NCI-H82 (cell line): ENCODE measurements at places on chromosomes 6 and 20.

- DNase-seq, result no peak
These were observed 116.9 kb downstream of the TAF4 start for GRCh38 chr20:61948586-61949362.

DNA sequence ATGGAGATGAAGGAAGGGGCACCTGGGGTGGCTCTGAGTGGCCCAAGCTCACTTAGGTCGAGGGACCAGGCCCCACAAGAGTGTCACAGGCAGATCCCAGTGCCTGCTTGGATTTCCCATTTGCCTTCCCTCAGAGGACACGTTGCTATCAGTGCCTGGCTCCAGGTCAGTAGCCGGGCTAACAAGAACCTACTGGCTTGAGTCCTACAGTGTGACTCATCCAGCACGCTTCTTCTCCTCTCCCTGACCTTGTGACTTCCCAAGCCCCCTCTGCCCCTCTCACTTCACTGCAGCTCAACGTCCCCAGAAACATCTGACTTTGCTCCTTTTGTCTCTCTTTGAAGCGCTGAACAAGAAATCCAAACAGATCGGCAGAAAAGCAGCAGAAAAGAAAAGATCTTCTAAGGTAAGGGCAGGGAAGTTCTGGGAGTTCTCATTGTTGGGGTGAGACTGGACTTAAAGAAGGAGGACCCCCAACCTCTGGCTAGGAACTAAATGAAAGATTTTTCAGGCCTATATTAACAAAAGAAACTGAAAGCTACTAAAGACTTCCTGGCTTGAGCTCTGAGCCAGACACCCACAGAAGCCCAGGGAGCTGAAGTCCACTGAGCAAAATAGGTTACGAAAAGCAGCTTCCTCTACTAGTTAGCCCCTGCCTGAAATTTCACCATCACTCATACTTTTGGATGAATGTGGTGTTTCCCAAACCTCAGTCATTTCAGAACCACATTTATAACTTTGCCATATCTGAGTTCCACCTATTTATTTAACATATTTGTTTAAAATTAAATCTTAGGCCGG lies 21.5 kb downstream of the ASIP start:
- no peak for DNase-seq

- no peak for DNase-seq
These were observed 73.3 kb upstream of the CENPW start for GRCh38 chr6:126266664-126267063.

DNA sequence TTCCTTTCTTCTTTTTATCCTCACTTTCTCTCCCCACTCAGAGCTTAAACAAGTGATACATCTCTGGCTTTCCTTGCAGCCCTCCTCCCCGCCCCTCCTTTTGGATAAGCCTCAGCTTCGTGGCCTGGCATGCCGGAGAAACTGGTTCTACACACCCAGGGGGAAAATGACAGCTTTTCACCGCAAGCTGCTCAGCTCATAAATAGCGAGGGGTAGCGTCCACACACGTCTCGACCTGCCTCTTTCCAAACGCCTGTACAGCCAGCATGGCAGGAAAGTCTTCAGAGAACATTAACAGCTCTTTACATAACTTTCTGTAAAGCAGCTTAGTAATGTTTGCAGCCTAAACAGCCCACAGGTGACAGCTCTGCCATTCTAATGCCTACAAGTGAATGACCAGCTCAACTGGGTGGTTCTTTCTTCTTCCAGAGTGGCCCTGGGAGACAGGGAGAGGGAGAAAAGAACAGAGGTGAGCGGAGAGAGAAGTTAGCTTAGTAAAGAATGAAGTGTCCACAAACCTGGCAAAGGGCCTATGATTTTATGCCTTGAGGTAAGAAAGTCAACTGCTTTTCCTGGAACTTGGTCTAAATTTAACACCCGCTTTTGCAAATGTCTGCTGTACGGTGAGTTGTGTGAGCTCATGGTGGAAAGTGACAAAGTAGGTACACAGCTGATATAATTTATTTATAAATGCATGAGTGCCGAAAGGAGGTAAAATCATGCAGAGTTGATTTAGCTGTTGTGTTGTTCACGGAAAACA lies 251.5 kb downstream of the TFAP2A start:
- no peak for DNase-seq

DNA sequence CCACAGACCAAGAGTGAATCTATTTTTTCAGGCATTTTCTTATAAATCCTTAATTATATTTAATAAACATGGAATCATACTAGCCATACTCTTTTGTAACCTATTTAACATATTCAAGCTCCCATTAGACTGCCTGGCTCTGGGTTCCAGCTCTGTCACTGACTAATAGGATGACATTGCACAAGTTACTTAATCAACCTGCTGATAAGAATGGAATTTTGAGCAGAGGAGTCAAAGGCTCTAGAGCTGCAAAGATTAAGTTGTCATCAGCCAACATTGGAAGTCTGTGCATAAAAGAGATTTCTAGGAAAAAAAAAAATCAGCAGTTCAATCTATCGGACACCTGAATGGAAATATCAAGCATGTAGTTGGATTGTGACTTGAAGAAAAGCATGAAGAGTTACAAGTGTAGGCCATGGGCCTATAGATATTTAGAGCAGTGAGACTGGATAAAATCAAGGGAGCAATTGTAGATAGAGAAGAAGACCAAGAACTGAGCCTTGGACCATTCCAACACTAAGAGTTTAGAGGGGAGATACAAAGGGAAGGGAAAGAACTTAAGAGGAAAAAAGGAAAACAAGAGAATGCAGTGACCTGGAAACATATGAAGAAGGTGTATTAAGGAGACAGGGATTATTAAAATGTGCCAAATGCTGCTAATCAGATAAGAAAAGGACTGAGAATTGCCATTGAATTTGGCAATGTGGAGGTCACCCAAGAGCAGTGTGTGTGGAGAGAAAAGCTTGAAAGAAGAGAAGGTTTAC lies 11.0 kb upstream of the HINT3 start:
- DNase-seq, result peak; percentile 46

DNA sequence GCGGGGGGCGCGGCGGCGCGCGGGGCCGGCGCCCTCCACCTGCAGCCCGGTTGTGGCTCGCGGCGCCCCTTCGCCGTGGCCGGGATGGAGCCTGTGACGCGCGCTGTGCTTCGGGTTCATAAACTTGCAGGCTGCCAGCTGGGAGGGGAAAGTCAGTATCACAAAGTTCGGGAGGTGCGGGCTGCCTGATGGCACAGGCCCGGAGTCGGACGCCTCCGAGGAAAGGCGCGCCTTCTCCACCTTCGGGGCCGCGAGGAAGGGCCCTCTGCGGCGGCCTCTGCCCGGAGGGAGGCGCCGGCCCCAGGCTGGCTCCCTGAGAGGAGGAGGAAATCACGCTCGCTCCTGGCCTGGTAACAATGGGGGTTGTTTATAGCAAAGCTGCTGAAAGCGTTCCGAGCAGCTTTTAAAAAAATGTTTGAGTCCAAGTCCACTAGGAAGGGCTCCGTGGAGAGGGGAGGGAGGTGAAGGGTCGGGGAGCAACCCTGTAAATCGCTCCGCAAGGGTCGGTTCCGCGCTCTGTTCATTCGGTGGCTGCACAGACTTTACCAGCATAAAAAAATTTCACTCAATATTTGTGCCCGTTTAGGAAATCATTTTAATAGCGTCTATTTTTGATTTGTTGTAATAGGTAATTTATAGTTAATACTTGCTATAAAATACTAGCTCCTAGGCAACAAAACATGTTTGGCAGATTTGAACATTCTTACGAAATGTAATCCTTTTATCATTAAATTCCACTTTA lies 1.0 kb downstream of the AFDN start:
- peak; percentile 81 for DNase-seq

DNA sequence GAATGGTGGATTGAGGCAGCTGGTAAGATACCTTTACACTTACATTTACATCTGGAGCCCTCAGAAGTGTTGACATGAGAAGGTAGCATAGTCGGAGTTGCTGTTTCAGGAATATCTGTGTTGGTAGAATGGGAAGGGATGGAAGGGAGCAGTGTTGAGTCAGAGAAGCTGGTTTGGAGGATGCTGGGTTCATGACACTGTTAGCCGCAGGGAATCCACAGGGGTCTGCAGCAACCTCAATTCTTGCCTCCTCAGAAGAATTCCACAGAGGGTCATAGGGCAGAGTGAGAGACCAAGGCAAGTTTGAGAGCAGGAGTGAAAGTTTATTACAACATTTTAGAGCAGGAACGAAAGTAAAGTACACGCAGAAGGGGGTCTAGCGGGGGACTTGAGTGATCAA lies 536.8 kb downstream of the QKI start:
- no peak for DNase-seq

DNA sequence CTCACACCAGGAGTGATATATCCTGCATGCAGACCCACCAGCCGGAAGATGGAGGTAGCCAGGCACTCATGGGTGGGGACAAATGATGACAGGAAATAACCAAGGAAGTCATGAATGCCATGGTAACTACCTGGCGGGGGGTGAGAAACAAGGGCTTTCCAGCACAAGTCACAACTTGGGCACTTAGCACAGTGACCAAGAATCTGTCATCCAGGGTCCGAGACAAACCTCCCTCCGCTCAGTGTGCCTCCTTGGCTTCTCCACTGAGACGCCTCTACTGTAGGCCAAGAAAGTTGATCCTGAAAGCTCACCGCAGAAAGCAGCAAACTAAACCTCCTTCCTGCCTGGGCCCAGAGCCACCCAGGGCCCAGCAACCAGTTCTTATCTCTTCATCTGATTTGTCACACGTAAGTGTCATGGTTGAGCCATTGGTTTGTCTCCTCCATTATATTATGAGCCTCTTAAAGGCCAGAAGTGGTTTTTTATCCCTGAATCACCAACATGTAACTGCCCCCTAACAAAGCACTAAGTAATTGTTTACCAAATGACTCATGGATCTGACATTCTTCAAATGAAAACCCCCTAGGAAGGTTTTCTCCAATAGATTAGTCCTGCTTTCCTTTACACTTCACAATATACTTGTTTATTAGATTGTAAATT lies 84.3 kb upstream of the TAB2 start:
- no peak for DNase-seq

- DNase-seq, result peak; percentile 70
These were observed 47.7 kb downstream of the COL19A1 start for GRCh38 chr6:69914015-69914485.

DNA sequence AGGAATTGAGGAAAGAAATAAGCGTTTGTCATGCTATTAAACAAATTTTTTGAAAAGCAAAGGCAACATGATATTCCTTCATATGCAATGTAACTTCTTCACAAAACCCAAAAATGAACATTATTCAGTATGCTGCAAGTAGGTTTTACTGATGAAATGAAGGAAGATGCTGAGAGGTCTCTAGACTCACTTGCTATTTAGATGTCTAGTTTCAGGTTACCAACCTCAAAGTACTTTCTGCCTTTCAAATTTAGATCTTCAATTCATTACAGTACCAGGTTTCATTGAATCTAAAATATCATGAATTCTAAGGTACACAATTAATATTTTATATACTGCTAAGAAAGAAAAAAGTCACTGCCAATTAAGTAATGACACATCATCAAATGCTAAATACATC lies 39.9 kb downstream of the MYO6 start:
- no peak for DNase-seq

GRCh38 chr20:38129248-38129865 lies 35.7 kb downstream of the TGM2 start:
- DNase-seq, result no peak

GRCh38 chr6:130888246-130888645 lies 61.0 kb downstream of the SMLR1 start:
- DNase-seq, result no peak

- DNase-seq, result no peak
These were observed 224.2 kb downstream of the ADGRB3 start for GRCh38 chr6:68859233-68859632.

GRCh38 chr20:11172881-11173280 lies 499.1 kb upstream of the JAG1 start:
- no peak for DNase-seq
